ENCODE measurements at places on chromosomes 3 and 15.

DNA sequence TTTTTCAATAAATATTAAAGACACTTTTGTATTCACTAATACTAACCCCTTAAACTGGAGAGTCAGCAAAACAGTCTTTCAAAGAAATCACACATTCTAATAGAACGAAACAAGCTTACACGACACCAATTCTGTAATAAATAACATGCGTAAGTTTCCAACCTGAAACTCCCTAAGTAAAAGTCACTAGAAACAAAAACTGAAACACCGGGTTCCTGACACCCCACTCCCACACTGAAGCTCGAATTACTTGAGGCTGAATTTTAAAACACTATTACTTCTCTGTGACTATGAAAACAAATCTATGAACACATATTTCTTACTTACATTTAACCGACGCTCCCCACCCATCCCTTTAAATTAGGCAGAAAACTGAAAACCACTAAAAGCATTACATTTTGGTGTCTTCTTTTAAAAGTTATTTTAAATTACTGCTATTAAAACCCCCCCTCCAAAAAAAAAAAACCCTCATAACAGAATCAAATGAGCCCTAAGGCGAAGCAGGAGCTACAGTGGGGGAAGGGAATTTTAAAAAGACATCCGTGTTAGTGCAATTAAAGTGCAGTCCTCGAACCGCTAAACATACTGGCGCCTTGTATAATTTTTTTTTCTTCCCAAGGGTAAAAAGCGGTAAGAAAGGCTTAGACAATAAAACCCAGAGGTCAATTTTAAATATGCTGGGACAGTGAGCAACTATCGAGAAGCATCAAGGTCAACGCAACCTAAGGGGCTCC lies 878 bp downstream of the SPPL2A start:
- peak; percentile 55 for DNase-seq

GRCh38 chr3:123672429-123673146 lies 87.7 kb upstream of the HACD2 start:
- DNase-seq: no peak

DNA sequence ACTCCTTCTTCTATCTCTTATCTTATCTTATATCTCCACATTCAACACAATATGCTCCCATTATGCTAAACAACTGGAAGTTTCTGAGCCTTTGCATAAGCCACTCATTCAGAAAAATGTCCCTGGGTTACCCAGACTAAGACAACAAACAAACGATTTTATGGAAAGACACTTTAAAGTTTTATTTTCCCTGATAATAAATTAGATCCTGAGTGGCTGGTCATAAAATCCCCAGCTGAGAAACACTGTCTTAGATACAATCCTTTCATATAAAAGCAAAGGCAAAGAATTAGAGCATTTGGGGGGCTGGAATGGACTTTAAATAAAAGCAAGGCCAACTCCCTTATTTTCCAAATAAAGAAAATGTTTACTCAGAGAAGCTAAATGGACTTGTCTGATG lies 322.3 kb downstream of the GBE1 start:
- no peak for DNase-seq

- no peak for DNase-seq
These were observed 213.5 kb upstream of the CRBN start for GRCh38 chr3:3392946-3393345.

- DNase-seq: no peak
These were observed 24.3 kb downstream of the SIAH2 start for GRCh38 chr3:150738688-150739087.

DNA sequence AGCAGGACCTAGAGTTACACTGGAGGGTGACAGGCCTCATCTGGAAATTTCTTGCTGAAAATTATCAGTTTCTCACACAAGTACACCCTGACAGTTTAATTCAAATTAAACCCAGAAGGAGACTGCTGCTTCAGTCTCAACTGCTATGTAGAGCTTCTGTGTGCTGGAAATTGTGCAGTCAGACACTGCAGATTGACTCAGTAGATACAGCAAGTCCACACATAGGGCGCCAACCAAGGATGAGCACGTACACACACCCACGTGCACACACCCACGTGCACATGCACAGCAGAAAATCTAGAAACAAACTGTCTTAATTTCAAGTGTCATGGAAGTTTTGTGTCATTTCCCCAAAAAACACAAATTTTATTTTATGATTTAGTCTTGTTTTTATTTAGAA lies 192.9 kb downstream of the PDE8A start:
- no peak for DNase-seq

GRCh38 chr15:52440414-52440813 lies 88.3 kb downstream of the MYO5A start:
- no peak for DNase-seq

- no peak for DNase-seq
These were observed 205.3 kb downstream of the NFKBIZ start for GRCh38 chr3:102054543-102055080.

- no peak for DNase-seq
These were observed 617.5 kb downstream of the RBMS3 start for GRCh38 chr3:29898171-29898965.

- DNase-seq: no peak
These were observed 69.2 kb upstream of the DCP1A start for GRCh38 chr3:53416530-53416929.

GRCh38 chr15:85284497-85284896 lies 95.9 kb upstream of the AKAP13 start:
- no peak for DNase-seq

DNA sequence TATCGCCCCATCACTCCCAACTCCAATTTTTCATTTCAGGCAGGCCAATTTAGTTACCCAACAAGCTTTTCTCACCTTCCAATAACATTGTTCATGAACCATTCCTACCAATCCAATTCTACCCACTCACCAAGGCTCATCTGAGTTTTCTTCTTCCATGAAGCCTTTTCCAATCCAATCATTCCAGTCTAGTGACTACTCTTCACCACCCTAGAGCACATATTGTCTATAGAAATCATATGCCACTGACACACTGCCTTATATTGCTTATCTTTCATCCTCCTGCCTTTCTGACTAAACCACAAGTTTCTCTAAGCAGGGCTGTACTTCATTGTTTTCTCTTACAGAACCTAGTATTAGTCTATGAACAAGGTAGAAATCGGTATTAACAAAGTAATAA lies 11.4 kb downstream of the CCDC14 start:
- no peak for DNase-seq

DNA sequence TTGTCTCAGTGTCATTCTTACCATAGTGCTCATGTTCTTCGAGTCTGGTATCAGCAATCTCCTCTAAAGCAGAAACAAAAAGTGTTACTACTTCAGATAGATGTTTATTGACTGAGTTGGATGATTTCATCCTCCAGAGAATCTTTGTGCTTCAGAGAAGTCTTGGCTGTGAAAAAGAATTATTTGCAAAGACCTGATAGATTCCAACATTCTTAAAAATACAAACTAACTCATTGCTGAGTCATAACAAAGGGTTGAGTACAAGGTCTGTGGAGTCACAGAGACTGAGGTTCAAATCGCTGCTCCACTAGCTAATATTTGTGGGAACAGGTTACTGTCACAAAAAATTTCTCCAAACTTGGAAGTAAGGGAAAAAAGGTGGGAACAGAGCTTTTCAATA lies 9.0 kb upstream of the STRIT1 start:
- no peak for DNase-seq

GRCh38 chr3:18144571-18144970 lies 280.6 kb downstream of the SATB1 start:
- DNase-seq: no peak

DNA sequence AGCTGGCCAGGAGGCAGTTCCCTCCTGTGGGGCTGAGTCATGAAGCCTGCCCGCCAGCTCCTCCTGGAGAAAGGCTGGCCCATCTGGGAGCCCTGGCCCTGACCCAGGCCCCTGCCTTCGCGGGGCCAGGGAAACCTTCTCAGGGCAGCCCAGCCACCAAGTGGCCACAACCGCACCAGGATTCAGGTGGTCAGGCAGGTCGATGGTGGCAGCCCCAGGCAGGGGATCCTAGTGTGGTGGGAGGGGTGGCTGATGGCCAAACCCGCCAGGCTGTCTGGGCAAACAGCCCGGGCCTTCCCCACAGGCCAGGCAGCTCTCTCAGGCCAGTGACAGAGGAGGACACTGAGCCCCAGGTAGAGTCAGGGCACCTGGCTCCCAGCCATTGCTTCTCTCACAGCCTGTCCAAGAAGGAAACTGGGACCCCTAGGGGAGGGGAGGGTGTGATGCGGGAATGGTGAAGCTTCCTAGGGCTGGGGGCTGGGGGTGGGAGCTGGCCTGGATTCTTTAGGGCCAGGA lies 1.2 kb downstream of the TWF2 start:
- DNase-seq: no peak

GRCh38 chr3:102206511-102207031 lies 228.2 kb upstream of the ZPLD1 start:
- DNase-seq: no peak

- DNase-seq: no peak
These were observed 156.3 kb downstream of the LPP start for GRCh38 chr3:188310270-188310710.

DNA sequence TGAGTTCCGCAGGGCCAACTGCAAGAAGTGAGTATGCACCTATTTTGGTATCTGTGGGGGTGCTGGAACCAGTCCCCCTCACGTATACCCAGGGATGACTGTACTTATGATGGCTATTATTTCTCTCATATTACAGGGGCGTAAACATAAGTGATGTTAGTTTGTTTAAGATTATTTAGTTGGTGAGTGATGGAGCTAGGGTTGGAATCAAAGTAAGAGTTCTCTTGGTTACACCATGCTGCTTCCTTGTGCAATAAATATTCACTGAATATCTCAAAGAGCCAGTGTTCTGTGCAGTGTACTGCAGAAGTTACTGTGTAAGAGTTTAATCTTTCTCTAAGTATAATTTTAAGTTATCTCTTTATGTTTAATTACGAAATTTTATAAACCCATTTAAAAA lies 12.8 kb upstream of the UTS2B start:
- DNase-seq: no peak

GRCh38 chr3:87706176-87706575 lies 352.6 kb downstream of the CGGBP1 start:
- no peak for DNase-seq

DNA sequence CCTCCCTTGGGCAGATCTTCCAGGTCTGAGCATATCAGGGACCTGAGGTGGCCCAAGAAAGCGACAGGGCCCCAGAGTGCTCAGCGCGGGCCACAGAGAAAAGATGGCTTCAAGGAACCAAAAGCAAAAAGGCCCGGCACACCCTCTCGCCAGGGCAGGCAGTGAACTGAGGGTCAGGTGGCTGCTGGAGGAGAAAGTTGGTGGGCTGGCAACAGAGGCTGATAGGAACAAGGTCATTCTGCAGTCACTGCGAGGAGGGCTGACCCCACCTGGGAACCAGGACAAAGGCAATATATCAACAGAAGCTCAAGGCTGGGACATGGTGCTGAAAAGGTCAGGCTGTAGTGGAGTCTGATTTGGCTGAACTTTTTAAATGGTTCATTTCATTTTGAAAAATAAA lies 2.8 kb upstream of the ACSBG1 start:
- no peak for DNase-seq

- no peak for DNase-seq
These were observed 175.2 kb downstream of the LSAMP start for GRCh38 chr3:116270056-116270455.

DNA sequence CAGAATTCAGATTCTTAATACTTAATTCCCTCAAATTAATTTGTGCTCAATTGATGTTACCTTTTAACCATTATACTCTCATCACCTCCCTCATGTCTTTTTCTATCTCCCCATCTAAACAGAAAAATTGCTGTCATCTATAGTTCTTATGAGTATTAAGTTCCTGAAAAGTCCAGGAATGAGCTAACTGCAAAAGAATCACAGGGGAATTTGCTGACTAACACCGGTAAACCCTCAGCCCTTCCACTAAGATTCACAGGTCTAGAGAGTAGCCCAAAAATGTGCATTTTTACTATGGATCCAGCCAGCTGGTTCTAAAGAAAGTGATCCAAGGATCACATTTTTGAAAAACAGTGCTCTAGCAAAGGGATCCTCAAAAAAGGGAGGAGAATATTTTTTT lies 67.0 kb downstream of the SETD2 start:
- DNase-seq: no peak

- DNase-seq: no peak
These were observed 29.4 kb downstream of the ABCC5 start for GRCh38 chr3:183988216-183988790.

- DNase-seq: no peak
These were observed 557.1 kb downstream of the NLGN1 start for GRCh38 chr3:173954647-173955046.

DNA sequence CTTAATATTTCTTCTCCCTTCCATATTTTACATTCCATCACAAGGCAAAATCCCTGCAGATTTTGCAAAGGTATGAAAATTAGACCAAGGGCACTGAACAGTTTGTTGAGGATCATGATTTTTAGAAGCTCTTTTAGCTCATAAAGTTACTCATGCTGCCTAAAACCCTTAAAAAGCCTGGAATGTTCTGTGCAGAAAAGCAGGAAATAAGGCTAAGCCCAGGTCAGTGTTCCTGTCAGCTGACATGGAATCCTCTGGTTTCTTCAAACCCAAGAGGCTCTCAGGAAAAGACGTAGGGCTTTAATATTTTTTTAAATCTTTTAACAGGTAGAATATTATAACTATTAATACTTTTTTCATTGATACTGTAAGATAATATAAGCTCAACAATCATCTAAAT lies 8.2 kb downstream of the CBLB start:
- DNase-seq: no peak

- DNase-seq: no peak
These were observed 118.3 kb upstream of the TUSC7 start for GRCh38 chr3:116591236-116591635.

GRCh38 chr3:150759947-150760346 lies 3.0 kb downstream of the SIAH2 start:
- DNase-seq: no peak

GRCh38 chr15:34336991-34337556 lies 507 bp downstream of the SLC12A6 start:
- DNase-seq: peak; percentile 39

DNA sequence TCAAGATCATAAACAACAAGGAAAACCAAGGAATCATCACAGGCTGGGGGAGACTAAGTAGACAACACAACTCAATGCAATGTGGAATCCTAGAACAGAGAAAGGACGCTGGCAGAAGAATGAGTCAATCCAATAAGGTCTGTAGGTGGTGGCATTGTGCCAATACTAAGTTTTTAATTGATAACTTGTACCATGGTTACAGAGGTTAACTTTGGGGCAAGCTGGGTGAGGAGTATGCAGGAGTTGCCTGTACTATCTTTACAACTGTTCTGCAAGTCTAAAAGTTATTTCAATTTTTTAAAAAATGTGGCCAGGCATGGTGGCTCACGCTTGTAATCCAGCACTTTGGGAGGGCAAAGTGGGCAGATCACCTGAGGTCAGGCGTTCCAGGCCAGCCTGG lies 46.2 kb downstream of the RORA start:
- DNase-seq: no peak

- no peak for DNase-seq
These were observed 2.2 kb downstream of the DENND4A start for GRCh38 chr15:65789759-65790425.

- no peak for DNase-seq
These were observed 17.2 kb upstream of the TIMP4 start for GRCh38 chr3:12175844-12176453.
